GM04504 (cell line): ENCODE measurements at places on chromosomes 5 and 9.
A peak's percentile ranks its signal among the peaks of the same experiment; 100 is the strongest.

DNA sequence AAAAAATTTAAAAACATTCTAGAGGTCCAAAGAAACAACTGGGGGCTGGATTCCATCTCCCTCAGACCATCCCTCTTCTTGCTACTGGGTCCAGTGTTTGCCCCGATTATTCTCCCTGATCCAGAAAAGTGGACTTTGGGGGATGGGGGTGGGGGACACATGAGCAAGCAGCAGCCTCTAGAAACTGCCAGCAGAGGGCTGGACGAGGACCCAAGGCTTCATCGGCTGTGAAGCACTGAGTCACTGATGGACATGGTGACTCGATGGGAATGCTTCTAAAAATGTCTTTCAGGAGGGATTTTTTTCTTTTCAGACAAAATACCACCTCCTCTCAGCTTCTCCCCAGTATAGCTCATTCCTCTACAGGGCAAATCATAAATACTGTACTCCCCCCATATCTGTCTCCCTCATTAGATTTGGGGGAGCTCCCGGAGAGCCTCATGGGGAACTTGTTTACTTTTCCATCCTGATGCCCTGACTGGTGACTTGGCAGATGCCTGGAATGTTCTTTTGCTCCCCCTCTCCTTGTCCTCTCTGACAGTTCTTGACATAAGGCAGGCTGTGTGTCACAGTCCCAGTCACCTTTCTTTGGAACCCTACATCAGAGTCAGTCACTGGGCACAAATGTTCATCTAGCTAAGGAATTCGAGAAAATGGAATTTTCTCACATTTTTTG lies 67.2 kb upstream of the STC2 start:
- peak; percentile 52 for DNase-seq

- no peak for DNase-seq
Measured at GRCh38 chr5:140345919-140346347, 470 bp downstream of the HBEGF start.

GRCh38 chr5:177447066-177447610 lies 524 bp downstream of the PRR7 start:
- DNase-seq, result no peak

DNA sequence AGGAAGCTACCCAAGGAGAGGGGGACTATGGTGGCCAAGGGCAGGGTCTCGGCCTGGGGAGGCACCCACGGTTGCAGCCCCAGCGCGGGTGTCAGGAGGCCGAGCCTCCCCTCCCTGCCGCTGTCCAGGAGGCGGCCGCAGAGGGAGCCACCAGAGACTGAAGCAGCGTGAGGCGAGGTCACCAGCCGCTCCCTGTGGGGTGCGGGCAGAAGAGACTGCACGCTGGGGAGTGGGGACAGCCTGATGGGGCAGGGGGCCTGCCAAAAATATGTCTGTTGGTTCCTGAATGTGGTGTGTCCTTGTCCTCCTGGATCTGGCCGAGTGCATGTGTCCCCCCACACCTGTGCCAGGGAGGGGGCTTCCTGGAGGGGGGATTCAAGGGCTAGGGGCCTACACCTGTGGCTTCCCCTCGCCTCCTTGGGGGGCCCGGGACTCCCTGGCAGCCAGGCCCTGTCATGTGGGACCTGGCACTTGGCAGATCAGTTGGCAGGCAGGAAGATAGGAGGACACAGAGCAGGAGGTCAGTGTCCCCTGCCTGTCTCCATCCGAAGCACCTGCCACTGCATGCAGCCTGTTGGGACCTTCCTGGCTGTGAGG lies 131.2 kb downstream of the DAB2IP start:
- DNase-seq, result no peak

- DNase-seq, result no peak
Measured at GRCh38 chr9:121328876-121329681, 41.0 kb downstream of the STOM start.

GRCh38 chr5:94855543-94855942 lies 237.1 kb downstream of the SLF1 start:
- no peak for DNase-seq

- no peak for DNase-seq
Measured at GRCh38 chr5:119270960-119271757, 84.7 kb upstream of the TNFAIP8 start.

- no peak for DNase-seq
Measured at GRCh38 chr5:39274398-39275085, 55.2 kb upstream of the FYB1 start.

DNA sequence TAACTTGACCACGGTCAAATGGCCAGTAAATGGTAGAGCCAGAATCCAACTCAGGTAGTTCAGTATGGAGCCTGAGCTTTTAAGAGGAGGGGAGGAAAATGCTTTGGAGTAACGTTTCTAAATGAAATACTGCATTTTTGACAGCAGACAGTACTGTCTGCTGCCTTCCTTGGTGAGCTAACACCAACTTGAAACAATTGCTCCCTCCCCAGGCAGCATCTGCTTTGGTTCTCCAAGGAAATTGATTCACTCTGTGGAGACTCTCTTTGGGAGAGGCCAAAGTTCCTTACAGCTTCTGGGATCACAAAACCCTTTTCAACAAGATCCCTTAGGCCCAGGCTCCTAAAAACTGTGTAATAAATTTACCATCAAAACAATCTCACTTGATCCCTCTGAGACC lies 75.2 kb upstream of the SSBP2 start:
- DNase-seq, result no peak

- no peak for DNase-seq
Measured at GRCh38 chr5:180832638-180833068, 28.4 kb downstream of the ZFP62 start.

- DNase-seq, result no peak
Measured at GRCh38 chr5:116626272-116626723, 51.7 kb upstream of the SEMA6A start.
